ENCODE measurements at places on chromosomes 4 and X.
A peak's percentile ranks its signal among the peaks of the same experiment; 100 is the strongest.

- no peaks in the 10 kb centered on the region for H3K36me3 ChIP-seq
- no peaks in the 10 kb centered on the region for H3K4me1 ChIP-seq
- H3K27ac ChIP-seq: no peak overlapping the region
- H3K4me3 ChIP-seq: no peak overlapping the region
- no peak for DNase-seq
- H3K27me3 ChIP-seq: no peaks in the 10 kb centered on the region
These were observed 53.6 kb downstream of the KLHL13 start for GRCh38 chrX:118062817-118063615.

DNA sequence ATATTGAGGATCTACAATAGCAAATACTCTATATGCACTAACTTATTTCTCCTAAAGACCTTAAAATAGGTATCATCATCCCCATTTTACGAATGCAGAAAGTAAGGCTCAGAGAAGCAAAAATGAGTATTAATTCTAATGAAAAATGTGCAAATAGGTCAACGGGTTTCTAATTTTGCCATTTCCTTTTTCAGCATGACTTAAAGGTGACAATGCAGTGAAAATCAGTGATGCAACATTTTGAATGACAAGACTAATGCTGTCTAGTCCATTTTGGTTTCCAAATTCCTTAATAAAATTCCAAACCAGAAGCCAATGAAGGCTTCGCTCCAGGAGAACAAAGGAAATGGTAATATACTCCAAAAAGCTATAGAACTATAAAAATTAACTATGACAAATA, 37.0 kb upstream of the IBSP start:
- no peak overlapping the region for H3K27ac ChIP-seq
- peaks cover 2% of the 10 kb centered on the region for H3K27me3 ChIP-seq
- DNase-seq: no peak
- no peaks in the 10 kb centered on the region for H3K4me1 ChIP-seq
- no peak overlapping the region for H3K4me3 ChIP-seq

DNA sequence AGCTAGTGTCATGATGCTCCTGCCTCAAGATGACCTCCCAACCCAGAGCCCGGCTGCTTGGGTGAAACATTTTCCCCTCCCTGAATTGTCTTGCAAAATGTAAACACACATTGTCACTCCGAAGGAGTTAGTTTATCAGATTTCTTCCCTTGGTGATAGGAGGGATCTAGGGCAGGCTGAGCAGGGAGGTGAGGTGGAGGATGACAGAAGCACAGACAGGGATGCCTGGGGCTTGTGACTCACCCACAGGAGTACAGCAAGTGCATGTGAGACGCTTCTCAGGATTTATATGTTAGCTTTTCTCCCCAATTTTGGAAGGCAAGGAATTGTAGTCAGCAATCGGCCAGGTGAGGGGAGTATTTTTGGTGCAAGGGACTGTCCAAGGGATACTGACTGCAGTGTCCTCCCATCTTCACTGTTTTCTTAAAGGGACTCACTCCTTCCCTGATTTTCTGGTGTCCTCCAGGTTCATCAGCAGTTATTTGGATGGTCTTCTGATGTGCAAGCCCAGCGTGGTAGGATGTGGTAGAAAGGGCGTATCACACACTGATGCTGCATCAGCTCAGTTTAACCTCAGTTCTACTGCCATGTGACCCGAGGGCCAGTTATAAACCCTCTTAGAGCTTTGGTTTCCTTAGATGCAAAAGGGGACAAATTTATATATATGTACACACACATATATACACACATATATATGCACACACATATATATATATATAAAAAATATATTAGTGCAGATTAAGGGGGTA, 46.2 kb upstream of the IGFBP7 start:
- H3K4me3 ChIP-seq: no peak overlapping the region
- H3K27me3 ChIP-seq: peaks cover 4% of the 10 kb centered on the region
- no peak overlapping the region for H3K27ac ChIP-seq
- DNase-seq: no peak
- no peaks in the 10 kb centered on the region for H3K36me3 ChIP-seq

DNA sequence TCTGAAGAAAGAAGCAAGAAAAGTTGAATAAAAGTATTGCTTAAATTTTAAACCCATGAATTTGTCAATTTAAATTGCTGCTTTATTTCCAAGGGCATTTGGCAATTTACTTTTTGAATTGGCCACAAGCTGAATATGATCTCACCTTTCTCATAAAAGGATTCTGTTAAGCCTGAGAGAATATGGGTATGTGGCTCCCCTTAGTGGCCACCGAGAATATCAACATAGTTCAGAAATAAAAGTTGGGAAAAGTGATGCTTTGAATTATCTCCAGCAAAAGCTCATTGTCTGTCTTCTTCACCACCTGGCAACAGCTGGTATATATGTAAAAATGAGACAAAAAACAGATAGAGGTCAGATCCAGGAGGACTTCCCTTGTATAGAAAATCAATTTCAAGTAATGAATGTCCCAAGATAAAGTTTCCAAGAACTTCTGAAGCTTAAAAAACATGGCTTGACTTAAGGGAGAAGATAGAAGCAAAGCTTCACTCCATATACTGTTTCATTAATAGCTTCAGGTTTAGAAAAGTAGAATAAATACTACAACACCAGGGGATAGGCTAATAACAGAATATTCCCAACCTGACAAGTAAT, 290.7 kb upstream of the FAM241A start:
- H3K27ac ChIP-seq: no peak overlapping the region
- DNase-seq: peak; percentile 29
- H3K4me3 ChIP-seq: no peak overlapping the region
- H3K36me3 ChIP-seq: no peaks in the 10 kb centered on the region
- H3K27me3 ChIP-seq: no peaks in the 10 kb centered on the region
- no peaks in the 10 kb centered on the region for H3K4me1 ChIP-seq

DNA sequence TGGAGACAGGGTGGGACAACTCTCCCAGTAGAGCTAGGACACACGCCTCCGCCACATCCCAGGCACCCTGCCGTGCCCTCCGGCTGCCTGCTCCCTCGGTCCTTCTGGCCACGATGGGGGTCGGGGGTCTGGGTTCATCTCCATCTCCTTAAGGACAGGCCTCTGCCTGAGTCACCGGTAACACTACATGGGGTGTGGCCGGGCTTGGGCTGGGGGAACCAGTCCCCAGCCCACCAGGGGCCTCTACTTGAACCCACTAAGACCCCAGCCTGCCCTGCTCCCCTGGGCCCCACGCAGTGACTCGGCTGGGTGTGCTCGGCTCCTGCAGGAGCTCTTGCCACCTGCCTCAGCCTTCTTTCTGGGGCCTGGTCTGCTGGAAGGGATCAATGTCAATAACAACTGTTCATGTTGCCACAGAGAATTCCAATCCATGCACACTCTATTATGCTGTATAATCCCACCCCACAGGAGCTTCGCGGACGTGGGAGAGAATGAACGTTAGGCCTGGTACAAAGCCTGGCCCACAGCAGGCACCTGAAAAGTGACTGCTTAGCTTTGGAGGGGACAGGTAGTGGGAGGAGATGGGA, 177.7 kb upstream of the PSAPL1 start:
- no peak overlapping the region for H3K27ac ChIP-seq
- no peaks in the 10 kb centered on the region for H3K36me3 ChIP-seq
- no peaks in the 10 kb centered on the region for H3K27me3 ChIP-seq
- no peaks in the 10 kb centered on the region for H3K4me1 ChIP-seq

- H3K4me1 ChIP-seq: no peaks in the 10 kb centered on the region
- no peak overlapping the region for H3K27ac ChIP-seq
- peaks cover 5% of the 10 kb centered on the region for H3K27me3 ChIP-seq
- no peaks in the 10 kb centered on the region for H3K36me3 ChIP-seq
- no peak overlapping the region for H3K4me3 ChIP-seq
These were observed 18.6 kb downstream of the AADAT start for GRCh38 chr4:170071196-170071595.

- no peaks in the 10 kb centered on the region for H3K4me1 ChIP-seq
- no peak for DNase-seq
- no peaks in the 10 kb centered on the region for H3K27me3 ChIP-seq
- H3K27ac ChIP-seq: no peak overlapping the region
These were observed 72.2 kb upstream of the GABRG1 start for GRCh38 chr4:46196086-46196485.

DNA sequence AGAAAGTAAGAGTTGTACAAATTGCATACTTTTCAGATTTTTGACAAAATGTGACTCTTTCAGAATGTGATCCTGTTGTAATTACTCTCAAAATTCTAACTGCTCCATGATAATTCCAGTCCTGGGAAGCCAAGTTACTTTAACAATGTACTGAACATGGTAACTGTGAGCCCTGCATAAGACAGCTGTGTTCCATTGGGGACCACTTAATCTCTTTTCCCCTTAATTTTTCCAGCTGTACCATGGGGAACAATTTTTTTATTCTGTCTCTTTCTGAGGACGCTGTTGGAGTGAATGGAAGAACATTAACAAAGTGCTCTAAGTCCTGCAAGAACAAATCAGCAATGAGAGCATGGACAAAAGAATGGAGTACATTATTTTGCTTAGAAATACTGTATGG, 95.8 kb downstream of the UPRT start:
- H3K4me3 ChIP-seq: no peak overlapping the region
- H3K27me3 ChIP-seq: no peaks in the 10 kb centered on the region
- no peak overlapping the region for H3K27ac ChIP-seq

GRCh38 chr4:26930964-26931363, 70.3 kb downstream of the STIM2 start:
- H3K4me3 ChIP-seq: no peak overlapping the region
- no peak for DNase-seq
- H3K4me1 ChIP-seq: peaks cover 10% of the 10 kb centered on the region
- H3K27me3 ChIP-seq: no peaks in the 10 kb centered on the region

- no peak overlapping the region for H3K27ac ChIP-seq
- H3K4me1 ChIP-seq: no peaks in the 10 kb centered on the region
- H3K27me3 ChIP-seq: peaks cover 13% of the 10 kb centered on the region
- H3K4me3 ChIP-seq: no peak overlapping the region
- H3K36me3 ChIP-seq: no peaks in the 10 kb centered on the region
- DNase-seq: no peak
These were observed 12.0 kb upstream of the NAT8L start for GRCh38 chr4:2047031-2047660.

GRCh38 chr4:6437826-6438238, 34.6 kb downstream of the PPP2R2C start:
- no peak overlapping the region for H3K27ac ChIP-seq
- H3K27me3 ChIP-seq: no peaks in the 10 kb centered on the region
- H3K4me1 ChIP-seq: no peaks in the 10 kb centered on the region
- no peak for DNase-seq

DNA sequence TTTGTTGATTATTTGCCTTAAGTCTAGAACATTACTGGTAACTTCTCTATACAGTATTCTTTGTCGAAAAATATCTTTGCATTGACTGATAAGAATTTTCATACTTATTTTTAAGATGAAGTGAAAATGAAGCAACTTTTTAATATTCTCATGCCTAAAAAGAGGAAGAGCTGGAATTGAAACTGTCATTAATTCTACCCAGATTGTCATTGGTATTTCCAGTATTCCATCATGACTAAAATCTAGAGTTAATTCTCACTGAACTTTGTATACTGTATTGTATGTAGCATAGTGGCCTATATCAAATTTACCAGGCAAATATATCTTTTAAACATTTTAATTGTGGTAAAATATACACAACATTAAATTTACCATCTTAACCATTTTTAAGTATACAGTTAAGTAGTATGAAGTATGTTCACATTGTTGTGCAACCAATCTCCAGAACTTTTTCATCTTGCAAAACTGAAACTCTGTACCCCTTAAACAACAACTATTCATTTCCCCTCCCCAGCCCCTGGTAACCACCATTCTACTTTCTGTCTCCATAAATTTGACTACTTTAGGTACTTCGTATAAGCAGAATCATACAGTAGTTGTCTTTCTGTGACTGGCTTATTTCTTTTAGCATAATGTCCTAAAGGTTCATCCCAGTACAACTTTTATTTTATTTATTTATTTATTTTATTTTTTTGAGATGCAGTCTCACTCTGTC, 24.3 kb upstream of the ZNF41 start:
- no peaks in the 10 kb centered on the region for H3K36me3 ChIP-seq
- DNase-seq: no peak
- no peak overlapping the region for H3K27ac ChIP-seq

DNA sequence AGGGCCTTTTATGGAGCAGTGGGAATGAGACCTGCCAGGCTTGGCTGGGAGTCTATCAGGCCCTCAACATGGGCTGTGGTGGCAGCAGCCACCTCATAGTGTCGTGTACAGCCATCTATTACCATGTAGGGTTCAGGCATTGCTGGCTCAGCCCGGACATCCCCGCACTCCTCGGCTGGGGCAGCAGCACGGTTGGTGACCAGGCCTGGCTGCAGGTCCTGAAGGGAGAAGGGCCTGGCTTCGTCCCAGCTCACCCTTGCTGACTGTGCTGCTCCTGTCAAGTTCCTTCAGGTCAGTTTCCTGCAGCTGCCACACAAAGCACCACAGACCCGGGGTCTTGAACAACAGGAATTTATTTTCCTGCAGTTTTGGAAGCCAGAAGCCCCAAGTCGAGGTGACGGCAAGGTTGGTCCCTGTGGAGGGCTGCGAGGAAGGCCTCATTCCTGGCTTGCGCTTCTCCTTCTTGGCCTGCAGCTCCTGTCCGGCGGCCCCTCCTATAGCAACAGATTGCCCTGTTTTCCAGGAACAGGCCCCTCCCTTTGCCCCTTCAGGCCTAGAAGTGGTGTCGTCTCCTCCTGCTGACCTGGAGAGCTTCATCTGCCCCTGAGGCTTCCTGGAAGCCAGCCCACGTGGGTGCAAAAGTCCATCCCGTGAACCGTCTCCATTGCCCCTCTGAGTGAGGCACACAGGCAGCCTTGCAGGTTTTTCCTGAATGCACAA, 25.2 kb upstream of the SORCS2 start:
- no peak for DNase-seq
- H3K4me3 ChIP-seq: no peak overlapping the region
- H3K27me3 ChIP-seq: peaks cover 8% of the 10 kb centered on the region
- peaks cover 9% of the 10 kb centered on the region for H3K4me1 ChIP-seq

GRCh38 chr4:680928-681645, 6.7 kb downstream of the MYL5 start:
- no peaks in the 10 kb centered on the region for H3K27me3 ChIP-seq
- H3K27ac ChIP-seq: peak overlapping the region; percentile 69
- DNase-seq: peak; percentile 46
- peaks cover 10% of the 10 kb centered on the region for H3K4me1 ChIP-seq
- no peaks in the 10 kb centered on the region for H3K36me3 ChIP-seq

- H3K27me3 ChIP-seq: no peaks in the 10 kb centered on the region
- no peaks in the 10 kb centered on the region for H3K4me1 ChIP-seq
- H3K27ac ChIP-seq: no peak overlapping the region
- H3K4me3 ChIP-seq: no peak overlapping the region
These were observed 12.3 kb downstream of the UGDH start for GRCh38 chr4:39514888-39515401.

- H3K4me1 ChIP-seq: peaks cover 29% of the 10 kb centered on the region
- peak overlapping the region; percentile 74 for H3K27ac ChIP-seq
- H3K4me3 ChIP-seq: no peak overlapping the region
- peak; percentile 91 for DNase-seq
- H3K36me3 ChIP-seq: peaks cover 7% of the 10 kb centered on the region
These were observed 5.0 kb downstream of the UVSSA start for GRCh38 chr4:1351854-1352566.

GRCh38 chr4:94036964-94037363, 170.7 kb upstream of the SMARCAD1 start:
- H3K27me3 ChIP-seq: no peaks in the 10 kb centered on the region
- no peak overlapping the region for H3K27ac ChIP-seq
- H3K36me3 ChIP-seq: no peaks in the 10 kb centered on the region
- DNase-seq: no peak

GRCh38 chr4:114444211-114444610, 154.4 kb upstream of the UGT8 start:
- no peaks in the 10 kb centered on the region for H3K36me3 ChIP-seq
- H3K4me3 ChIP-seq: no peak overlapping the region
- no peak overlapping the region for H3K27ac ChIP-seq
- peaks cover 2% of the 10 kb centered on the region for H3K27me3 ChIP-seq
- no peak for DNase-seq

- H3K4me1 ChIP-seq: peaks cover 33% of the 10 kb centered on the region
- no peak for DNase-seq
- no peaks in the 10 kb centered on the region for H3K36me3 ChIP-seq
- H3K4me3 ChIP-seq: no peak overlapping the region
- H3K27me3 ChIP-seq: no peaks in the 10 kb centered on the region
- no peak overlapping the region for H3K27ac ChIP-seq
These were observed 403.7 kb downstream of the MID1IP1 start for GRCh38 chrX:39204945-39205344.
